Activated naive CD4-positive, alpha-beta T cell (primary cell): ENCODE measurements at places on chromosomes 4 and X.

DNA sequence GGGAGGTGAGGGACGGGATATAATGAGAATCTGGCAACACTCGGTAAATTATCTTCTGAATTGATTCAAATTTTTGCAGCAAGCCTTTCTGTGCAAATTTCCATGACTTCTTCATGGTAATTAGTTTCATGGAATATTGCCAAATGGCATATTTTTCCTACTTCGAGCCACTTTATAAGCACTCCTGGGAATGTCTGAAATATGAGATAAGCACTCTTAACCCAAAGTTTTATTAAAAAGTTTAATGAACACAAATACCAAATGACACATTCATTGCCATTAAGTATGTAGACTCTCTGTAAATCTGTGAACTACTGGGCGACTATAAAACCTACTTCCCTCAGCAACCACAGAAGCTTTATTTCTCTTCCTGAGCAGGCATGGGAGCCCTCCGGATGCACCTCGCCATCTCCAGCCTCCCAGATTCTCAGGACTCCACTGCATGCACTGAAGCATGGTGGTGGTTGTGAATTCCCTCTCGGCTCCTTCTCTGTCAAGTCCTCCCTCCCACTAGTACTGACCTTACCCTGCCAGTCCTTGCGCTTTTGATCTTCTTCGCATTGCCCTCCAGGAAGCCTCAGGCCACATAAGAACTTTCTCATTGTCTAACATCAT, 154.4 kb upstream of the RPL34 start:
- DNase-seq = no peak

- no peak for DNase-seq
These were observed 1030.3 kb upstream of the LCORL start for GRCh38 chr4:19051831-19052230.

GRCh38 chrX:66015152-66015831, 24.6 kb downstream of the VSIG4 start:
- no peak for DNase-seq

DNA sequence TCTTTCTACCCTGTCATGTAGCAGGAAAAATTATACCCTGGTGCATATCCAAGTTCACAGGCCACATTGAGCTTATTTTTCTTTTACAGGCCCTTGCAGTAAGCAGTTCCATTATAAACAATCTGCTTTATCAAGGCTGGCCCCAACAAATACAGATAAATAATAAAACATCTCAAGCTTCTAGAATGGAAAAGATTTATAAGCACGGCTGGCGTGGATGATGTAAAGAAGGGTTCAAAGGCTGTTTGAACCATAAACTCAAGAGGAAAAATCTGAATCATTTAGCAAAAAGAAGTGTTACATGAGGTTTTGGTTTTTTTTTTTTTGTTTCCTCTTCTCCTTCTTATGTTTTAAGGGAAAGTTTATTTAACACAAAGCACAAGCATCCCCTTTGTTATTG, 109.7 kb downstream of the UNC5C start:
- no peak for DNase-seq

DNA sequence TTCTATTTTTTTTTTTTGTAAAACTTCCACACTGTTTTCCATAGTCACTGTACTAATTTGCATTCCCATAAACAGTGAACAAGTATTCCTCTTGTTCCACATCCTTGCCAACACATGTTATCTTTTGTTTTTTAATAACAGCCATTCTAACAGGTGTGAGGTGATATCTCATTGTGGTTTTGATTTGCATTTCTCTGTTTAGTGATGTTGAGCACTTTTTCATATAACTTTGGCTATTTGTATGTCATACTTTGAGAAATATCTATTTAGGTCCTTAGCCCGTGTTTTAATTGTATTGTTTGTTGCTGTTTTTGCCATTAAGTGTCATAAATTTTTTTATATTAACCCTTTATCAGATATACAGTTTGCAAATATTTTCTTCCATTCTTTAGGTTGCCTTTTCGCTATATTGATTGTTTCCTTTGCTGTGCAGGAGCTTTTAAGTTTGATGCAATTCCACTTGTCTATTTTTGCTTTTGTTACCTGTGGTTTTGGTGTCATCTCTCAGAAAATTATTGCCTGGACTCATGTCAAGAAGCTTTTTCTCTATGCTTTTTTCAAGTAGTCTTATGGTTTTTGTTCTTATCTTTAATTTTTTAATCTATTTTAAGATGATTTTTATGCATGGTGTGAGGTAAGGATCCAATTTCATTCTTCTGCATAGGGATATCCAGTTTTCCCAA, 27.9 kb upstream of the NDNF start:
- DNase-seq = no peak

DNA sequence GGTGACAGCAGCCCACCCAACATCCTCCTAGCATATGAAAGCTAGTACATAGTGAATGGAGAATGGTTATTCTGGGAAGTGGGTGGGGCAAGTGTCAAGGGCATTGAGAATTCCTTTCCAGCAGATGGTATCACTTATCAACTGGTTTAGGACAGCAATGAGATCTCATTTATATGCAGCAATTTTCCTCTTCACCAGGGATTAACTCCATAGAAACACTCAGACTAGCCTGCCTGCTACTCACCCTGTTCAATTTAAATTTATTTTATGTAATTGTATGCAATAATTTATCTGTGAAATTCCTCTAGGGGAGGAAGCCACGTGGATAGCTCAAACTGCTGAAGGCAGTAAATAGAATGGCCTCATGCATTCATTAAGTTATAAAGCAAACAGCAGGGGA, 101.6 kb upstream of the MID1IP1 start:
- DNase-seq = no peak

GRCh38 chr4:27189683-27190082, 329.0 kb downstream of the STIM2 start:
- DNase-seq = no peak

DNA sequence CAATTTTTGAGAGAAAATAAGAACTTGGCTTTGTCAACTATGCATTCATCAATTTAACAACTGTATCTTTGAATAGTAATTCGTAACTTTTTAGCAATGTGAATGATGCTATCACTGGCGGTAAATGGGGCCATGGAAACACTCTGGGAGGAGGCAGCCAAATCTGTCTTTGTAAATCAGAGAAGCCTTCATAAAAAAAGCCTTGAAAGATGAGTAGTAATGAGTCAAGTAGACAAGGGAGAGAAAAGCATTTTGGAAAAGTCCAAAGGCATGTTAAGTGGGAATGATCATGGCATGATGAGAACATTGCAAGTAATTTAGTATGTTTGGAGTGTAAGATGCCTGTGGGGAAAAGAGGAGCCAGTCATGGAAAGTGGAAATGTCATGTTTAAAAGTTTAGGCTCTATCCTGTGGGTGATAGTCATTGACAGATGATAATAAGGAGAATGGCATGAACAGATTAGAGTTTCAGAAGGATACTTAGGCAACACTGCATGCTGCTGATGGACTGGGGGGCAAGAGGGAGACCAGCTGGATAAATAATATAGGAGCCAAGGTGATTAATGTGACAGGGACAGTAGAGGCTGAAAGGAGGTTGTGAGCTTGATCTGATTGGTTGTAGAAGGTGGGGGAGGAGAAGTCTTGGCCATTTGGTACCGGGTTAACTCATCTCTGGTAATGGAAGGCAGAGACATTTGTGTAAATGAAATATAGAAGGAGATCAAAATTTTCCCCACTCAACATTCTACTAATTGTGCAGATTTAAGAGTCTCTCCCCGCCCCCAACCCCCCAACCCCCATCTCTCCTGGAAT, 16.3 kb downstream of the SPRY1 start:
- no peak for DNase-seq

GRCh38 chr4:74394476-74395136, 29.7 kb downstream of the EREG start:
- no peak for DNase-seq

DNA sequence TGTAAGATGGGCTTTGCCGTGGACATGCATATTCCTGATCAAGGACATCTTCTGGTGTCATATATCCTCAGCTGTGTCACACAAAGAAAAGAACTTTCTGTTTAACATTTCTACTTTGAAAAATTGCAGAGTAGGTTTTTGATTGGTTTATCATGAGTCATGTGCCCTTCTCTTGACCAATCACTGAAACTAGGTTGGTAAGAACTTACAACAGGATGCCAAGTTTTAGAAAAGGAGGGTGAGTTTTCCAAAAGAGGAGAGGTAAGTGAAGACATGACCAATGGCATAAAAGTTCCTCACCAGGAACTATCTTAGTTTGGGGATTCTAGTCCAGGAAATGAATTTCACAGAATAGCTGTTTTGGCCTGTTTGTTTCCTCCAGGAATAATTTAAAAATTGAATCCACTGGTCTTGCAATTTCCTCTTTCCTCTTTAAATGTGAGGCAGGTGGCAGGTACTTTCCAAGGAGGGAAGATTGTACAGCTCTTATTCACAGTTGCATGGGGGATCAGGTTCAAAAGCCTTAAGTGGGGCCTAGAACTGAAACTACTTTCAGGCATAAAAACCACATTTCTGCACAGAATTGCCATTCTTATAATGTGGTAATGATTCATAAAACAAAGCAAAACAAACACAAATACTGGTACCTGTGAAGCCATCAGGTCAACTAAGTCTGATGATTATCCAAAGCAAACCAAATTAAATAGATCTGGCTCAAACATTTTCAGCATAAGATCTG, 1114.5 kb upstream of the LCORL start:
- DNase-seq = no peak

GRCh38 chrX:153818571-153819383, 11.6 kb downstream of the PDZD4 start:
- DNase-seq = no peak

- no peak for DNase-seq
These were observed 60.9 kb upstream of the HS3ST1 start for GRCh38 chr4:11489453-11490083.

- DNase-seq = no peak
These were observed 52.9 kb upstream of the PAGE5 start for GRCh38 chrX:55167124-55167803.

DNA sequence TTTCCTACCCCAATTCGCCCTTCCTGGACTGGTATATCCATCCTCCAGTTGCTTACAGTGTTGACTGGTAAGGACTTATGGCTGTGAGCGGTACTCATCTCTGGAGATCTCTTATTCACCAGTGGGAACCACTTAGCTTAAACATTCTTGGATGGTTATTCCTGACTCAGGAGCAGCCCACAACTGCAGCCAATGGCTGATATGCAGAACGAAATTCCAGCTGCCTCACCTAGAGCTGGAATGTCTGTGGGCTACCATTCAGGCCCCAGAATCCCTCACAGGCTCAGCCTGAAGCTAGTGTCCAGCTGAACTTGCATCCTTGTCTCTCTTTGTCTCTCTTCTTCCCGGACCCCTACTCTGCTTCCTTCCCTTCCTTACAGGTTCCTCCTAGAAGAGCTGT, 138.9 kb upstream of the SMIM31 start:
- DNase-seq = no peak

- DNase-seq = no peak
These were observed 419.8 kb downstream of the GALNTL6 start for GRCh38 chr4:172232966-172233365.

DNA sequence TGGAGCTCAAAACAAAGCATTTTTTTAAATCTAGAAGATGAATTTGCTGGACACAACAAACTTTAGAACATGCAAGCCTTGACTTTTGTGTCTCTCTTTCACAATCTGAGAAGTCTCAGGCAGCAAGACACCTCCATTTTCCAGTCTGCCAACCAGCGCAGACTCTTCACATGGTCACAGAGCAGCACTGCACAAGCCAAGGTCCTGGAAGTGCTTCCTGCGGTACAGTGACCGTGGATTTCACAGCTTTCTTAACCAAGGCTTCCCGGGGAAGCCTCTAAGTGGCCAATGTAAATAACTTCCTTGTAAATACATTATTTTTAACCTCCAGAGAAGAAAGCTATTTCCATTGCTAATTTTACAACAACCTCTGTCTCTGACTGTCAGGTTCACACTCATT, 31.2 kb downstream of the ZNF827 start:
- no peak for DNase-seq

DNA sequence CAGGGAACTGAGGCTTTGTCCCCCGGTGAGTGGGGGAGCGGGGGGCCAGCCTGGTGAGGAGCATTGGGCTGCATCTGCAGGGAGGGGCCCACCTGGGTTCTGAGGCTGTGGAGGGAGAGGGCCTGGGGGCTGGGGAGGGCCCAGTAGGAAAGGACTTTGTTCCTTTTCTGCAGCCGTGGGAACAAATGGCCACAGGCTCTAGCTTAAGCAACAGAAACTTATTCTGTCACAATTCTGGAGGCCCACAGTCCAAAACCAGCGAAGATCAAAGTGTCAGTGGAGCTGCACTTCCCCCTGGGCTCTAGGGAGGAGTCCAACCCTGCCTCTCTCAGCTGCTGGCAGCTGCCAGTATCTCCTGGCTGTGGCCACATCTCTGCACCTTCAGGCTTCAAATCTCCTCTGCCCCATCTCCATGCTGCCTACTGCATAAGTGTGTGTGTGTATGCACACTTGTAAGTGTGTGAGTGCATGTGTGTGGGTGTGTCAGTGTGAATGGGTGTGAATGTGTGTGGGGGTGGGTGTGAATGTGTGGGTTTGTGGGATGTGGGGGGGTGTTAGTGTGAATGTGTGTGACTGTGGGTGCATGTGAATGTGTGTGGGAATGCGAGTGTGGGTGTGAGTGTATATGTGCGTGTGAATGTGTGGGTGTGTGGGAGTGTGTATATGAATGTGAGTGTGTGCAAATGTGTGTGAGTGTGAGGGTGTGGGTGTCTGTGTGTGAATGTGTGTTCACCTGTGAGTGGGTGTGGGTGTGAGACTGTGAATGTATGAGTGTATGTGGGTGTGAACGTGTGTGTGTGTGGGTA, 204.5 kb upstream of the PSAPL1 start:
- no peak for DNase-seq

DNA sequence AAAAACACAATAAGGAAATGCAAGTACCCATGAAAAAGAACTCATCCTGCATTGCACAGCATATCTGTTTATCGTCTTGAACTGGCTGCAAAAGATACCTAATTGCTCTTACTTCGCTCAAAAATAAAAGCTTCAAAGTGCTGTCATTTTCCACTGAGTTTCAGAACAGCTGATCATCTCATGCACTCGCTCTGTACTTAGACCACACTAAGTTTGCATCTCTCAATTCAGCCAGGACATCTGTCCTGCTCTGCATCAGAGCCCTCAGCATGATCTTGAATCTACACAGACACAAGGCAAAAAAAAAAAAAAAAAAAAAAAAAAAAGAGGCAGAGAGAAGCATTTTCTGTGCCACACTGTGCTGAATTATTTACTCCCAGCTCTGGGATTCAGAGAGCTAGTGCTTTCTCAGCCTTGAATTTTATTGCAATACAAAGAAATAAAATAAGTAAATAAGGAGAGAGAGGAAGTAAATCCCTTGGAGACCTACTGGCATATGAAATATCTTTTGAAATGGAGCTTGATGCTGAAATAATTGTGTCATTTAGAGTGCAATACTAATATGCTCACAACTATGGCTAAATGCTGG, 81.3 kb downstream of the PPP1R2C start:
- DNase-seq = no peak

- DNase-seq = no peak
These were observed 122.8 kb upstream of the NOCT start for GRCh38 chr4:138892483-138893407.

DNA sequence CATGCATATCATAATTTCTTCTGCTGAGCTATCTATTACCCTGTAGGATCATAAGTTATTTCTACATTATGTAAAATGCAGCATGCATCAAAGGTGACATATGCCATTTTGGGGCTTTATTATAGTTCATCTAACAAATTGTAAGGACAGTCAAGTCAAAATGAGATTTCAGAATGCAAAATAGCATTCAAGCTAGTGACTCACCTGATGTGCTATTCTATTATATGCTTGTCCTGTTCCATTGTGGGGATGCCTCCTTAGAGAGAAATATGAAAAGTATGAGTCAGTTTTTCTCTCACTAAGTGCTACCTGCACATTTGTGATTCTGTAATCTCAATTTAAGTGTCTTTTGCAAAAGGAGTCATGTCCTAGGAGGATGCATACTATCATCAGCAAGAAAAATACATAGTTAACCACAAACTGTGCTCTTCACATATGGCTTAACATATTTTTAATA, 647.0 kb upstream of the PCDH10 start:
- DNase-seq = no peak
